ENCODE measurements at places on chromosomes 11 and 22. TPM values are rescaled to one million over a fixed set of nuclear protein-coding genes. Genes with fewer than 3 reads are reported as not detected.
A peak's percentile ranks its signal among the peaks of the same experiment; 100 is the strongest.

OR51B2 gene
- not detected for total RNA-seq

- H3K27ac ChIP-seq: no peak overlapping the region
- DNase-seq: no peak
- peaks cover 25% of the 10 kb centered on the region for H3K4me1 ChIP-seq
- peaks cover 4% of the 10 kb centered on the region for H3K36me3 ChIP-seq
Measured at GRCh38 chr11:69637941-69638871, 2.8 kb upstream of the CCND1 start.

KRTAP5-11 gene
- total RNA-seq: not detected

TSG101 gene
- 15.9 TPM for total RNA-seq

DNA sequence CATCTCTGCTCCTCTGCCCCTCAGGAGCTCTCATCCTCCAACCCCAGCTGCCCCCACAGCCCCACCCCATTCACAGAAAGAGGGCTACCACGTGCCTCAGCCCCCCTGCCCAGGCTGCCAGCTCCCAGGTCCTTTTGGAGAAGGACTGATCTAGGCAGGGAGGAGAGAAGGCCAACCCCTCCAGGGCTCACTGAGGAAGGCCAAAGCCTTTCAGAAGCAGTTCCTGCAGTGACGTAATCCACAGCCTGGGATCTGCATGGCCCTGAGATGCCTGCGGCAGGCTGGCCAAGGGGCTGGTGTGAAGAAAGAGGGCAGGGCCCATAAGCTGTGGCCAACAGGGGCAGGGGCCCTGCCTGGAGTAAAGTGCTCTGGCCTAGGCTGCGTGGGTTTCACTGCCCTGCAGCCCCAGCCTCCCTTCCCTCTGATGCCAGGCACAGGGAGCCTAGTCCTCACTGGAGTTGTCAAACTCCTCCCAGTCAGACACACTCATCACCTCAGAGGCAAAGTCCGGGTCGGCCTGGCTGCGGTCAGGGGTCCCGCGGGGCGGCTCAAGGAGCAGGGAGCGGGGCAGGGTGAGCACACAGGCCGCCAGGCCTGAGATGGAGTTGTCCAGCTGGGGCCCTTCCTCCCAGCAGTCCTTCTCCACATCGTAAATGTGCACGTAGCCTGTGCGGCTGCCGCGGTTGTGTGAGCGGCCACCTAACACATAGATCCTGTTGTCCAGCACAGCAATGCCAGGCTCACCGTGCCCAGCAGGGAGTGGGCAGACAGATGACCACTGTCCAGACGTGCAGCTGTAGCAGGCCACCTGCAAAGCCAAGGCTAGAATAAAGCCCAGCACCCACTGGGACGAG is 4.2 kb upstream of the SCARF2 start:
- no peak overlapping the region for H3K27ac ChIP-seq
- DNase-seq: no peak
- H3K27me3 ChIP-seq: peaks cover 13% of the 10 kb centered on the region
- H3K4me1 ChIP-seq: peaks cover 16% of the 10 kb centered on the region

DNA sequence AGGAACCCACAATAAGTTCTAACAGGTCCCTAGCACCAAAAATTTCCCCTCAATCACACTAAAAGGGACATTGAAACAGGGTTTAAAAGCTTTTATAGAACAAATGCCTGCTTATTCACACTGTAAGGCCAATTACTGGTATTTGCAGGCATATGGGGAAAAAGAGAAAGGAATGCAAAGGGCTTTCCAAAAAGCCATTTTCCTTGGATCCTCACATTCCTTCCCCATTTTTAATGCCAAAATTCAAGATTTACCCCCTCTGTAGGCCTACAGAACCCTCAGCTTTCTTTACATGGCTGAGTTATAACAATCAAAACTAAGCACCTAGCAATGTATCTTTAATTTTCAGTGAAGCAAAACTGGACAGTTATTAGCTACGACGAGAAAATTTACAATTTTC is 102.0 kb downstream of the SBF2 start:
- H3K36me3 ChIP-seq: peaks cover 8% of the 10 kb centered on the region
- H3K4me1 ChIP-seq: peaks cover 5% of the 10 kb centered on the region
- no peak overlapping the region for H3K27ac ChIP-seq
- H3K27me3 ChIP-seq: no peaks in the 10 kb centered on the region
- H3K4me3 ChIP-seq: no peak overlapping the region
- no peak for DNase-seq

DNA sequence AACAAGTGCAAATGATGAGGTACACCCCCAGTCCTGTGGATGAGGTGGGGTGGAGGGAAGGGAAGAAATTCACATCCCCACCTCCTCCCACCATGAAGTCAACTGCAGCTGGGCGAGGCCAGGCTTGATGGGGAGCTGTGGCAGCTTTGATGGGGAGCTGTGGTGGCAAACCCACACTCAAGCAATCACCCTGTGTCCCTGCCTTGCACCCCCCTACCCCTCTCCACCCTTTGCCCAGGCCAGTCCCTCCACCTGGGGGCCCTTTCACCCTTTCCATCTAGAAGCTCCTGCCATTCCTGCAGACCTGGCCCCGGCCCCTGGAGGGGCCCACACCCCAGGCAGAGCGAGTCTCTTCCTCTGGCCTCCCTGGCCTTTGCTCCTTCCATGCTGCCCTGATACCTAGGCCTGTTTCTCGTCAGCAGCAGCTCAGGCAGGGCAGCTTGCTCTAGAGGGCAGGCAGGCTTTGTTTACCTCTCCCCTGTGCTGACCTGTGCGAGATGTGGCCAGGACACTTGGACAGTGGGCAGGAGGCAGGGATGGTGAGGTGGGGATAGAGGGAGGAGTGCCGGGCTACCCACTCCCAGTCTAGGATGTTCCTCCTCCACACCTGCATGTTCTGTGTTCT is 4.5 kb upstream of the FGF3 start:
- H3K27ac ChIP-seq: no peak overlapping the region
- H3K4me3 ChIP-seq: no peak overlapping the region
- DNase-seq: no peak
- H3K4me1 ChIP-seq: peaks cover 7% of the 10 kb centered on the region

GRCh38 chr22:32473388-32473952 is 1.1 kb upstream of the FBXO7 start:
- no peaks in the 10 kb centered on the region for H3K36me3 ChIP-seq
- DNase-seq: peak; percentile 21
- peaks cover 16% of the 10 kb centered on the region for H3K4me1 ChIP-seq
- no peak overlapping the region for H3K27ac ChIP-seq
- no peaks in the 10 kb centered on the region for H3K27me3 ChIP-seq
- H3K4me3 ChIP-seq: peak overlapping the region; percentile 93

DNA sequence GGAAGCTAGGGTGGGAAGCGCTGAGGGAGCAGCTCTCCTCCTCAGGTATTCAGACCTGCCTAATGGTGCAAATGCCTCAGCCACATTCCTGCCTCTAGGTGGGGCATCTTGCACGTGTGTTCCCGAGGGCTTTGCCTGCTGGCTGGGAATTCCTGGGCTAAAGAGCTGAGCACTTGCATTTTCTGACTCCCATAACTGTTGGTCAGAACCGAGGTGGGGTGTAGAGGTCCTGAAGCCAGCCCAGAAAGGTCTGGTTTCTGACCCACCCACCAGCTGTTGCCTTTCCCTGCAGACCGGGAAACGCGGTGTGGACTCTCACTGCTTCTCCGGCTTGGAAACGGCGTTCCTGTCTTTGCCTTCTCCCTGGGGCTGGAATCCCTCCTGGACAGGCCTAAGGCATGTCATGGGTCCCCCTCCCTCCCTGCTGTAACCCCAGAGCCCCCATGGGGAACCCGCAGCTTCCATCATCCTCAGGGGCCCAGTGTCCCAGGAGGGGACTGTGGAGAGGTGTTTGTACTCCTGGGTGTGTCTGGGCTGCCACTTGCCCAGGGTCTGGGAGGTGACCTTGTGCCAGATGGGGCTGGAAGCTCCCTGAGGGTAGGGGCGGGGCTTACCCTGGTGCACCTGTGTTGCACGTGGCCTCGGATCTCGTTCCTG is 24.0 kb upstream of the SMIM38 start:
- H3K4me1 ChIP-seq: peaks cover 2% of the 10 kb centered on the region
- H3K4me3 ChIP-seq: no peak overlapping the region
- H3K27me3 ChIP-seq: no peaks in the 10 kb centered on the region
- no peak overlapping the region for H3K27ac ChIP-seq
- H3K36me3 ChIP-seq: peaks cover 2% of the 10 kb centered on the region
- no peak for DNase-seq

ACTN3 gene
- total RNA-seq: not detected

- no peaks in the 10 kb centered on the region for H3K27me3 ChIP-seq
- H3K4me3 ChIP-seq: no peak overlapping the region
- no peaks in the 10 kb centered on the region for H3K4me1 ChIP-seq
- H3K36me3 ChIP-seq: no peaks in the 10 kb centered on the region
Measured at GRCh38 chr11:42043312-42043711, 583.9 kb upstream of the LRRC4C start.

DNA sequence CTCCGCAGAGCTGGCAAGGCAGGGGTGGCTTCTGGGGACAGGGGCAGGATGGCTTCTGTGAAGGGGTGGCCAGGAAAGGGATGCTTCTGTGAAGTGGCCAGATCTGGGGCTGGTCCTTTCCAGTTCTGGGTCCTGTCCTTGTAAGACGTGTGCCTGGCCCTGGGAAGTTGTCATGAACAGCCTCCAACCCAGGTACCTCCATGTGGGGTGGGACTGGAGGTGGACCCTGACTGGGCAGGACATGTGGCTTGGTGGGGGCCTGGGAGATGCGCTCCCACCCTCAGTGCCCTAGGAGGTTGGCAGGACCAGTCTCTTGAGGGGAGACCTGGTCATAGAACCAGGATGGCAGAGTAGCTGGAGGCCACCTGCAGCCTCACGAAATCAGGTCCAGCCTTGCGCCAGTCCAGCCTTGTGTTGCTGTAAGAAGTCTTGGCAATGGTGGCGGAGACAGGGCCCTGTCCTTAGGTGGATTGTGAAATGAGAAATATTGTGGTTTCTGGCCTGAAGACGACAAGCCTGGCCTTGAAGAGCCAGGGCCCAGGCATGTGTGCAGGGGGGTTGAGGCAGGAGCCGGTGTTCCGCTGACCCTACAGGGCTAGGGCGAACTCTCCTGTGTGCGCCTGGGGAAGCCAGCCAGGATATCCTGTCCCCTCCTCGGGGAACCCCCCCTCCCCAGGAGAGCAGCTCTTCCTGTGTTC is 2.6 kb downstream of the KCNQ1 start:
- DNase-seq: no peak
- peak overlapping the region; percentile 34 for H3K27ac ChIP-seq
- peaks cover 24% of the 10 kb centered on the region for H3K4me1 ChIP-seq

SCN4B gene
- not detected for total RNA-seq

DNA sequence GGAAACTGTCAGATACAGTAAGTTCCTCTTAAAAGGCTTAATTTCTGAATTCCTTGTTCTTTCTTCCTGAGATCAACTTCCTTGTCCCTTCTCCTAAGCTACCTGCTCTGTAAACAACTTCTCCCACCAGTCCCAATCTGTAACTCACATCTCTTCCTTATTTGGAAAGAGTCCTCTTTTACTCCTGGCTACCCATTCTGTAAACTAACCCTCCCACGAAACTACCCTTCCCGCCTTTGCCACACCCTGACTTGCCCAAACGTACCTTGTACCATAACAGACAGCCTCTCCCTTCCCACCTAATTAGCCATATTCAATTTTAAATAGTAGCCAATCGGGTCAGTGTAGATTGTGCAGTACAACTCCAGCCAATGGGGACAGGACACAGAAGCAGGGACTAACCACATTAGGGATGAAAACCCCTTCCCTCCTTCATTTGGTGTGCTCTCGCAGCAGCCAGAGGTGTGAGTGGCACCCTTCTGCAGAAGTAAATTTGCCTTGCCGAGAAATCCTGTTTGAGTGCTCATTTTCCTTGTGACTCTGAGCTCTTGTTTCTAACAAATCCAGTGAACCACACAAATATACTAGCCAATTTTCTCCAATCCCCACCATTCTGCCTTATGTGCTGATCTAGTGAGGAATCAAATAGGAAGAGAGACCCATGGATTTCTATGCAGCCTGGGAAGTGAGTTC is 49.5 kb downstream of the ZNF280B start:
- H3K36me3 ChIP-seq: peaks cover 3% of the 10 kb centered on the region
- peaks cover 47% of the 10 kb centered on the region for H3K27me3 ChIP-seq
- H3K4me1 ChIP-seq: no peaks in the 10 kb centered on the region
- no peak overlapping the region for H3K27ac ChIP-seq

DNA sequence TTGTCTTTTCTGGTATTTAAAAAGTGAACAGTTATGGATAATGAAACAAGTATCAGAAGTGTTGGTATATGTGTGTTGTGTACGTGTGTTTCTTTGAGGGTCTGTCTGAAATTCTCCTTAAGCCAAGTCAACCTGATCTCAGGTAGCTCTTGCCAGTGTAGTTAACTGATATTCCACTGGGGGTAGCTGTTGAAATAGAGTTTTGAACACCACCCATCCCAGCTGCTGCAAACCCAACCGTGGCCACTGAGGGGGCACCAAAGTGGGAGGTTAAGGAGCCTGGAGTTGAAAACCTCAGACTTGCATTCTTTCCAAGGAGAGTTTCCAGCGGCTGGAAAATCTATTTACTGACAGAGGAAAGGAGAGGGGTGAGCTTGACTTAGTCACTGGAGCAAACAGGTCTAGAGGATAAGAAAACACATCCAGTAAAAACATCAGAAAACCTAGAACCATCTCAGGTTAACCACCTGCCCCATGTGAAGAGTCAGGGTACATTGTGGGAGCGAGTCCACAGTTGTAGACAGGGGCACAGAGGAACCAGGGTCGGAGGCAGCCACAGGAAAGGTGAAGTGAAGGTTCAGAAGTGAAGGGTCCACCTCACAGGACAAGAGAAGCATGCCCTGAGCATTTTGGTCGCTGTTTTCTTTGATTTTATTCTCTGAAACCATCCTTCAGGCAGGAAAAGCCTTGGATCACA is 8.8 kb upstream of the CUL5 start:
- H3K27ac ChIP-seq: no peak overlapping the region
- no peaks in the 10 kb centered on the region for H3K36me3 ChIP-seq
- H3K4me3 ChIP-seq: no peak overlapping the region
- peaks cover 11% of the 10 kb centered on the region for H3K4me1 ChIP-seq
- DNase-seq: no peak
- peaks cover 18% of the 10 kb centered on the region for H3K27me3 ChIP-seq

GRCh38 chr11:95156916-95157541 is 67.4 kb downstream of the ENDOD1 start:
- H3K4me3 ChIP-seq: no peak overlapping the region
- peaks cover 37% of the 10 kb centered on the region for H3K4me1 ChIP-seq
- H3K27ac ChIP-seq: peak overlapping the region; percentile 3

GRCh38 chr11:134342572-134343340 is 11.0 kb downstream of the GLB1L2 start:
- no peak overlapping the region for H3K4me3 ChIP-seq
- no peaks in the 10 kb centered on the region for H3K36me3 ChIP-seq

GRCh38 chr11:47299078-47299477 is 29.1 kb downstream of the MADD start:
- H3K36me3 ChIP-seq: peaks cover 13% of the 10 kb centered on the region
- no peak overlapping the region for H3K4me3 ChIP-seq
- peaks cover 5% of the 10 kb centered on the region for H3K4me1 ChIP-seq
- H3K27me3 ChIP-seq: no peaks in the 10 kb centered on the region
